Activated CD4-positive, alpha-beta T cell treated with anti-CD3 and anti-CD28 coated beads for 24 hours (primary cell): ENCODE measurements at places on chromosomes 7 and 10.
A peak's percentile ranks its signal among the peaks of the same experiment; 100 is the strongest.

DNA sequence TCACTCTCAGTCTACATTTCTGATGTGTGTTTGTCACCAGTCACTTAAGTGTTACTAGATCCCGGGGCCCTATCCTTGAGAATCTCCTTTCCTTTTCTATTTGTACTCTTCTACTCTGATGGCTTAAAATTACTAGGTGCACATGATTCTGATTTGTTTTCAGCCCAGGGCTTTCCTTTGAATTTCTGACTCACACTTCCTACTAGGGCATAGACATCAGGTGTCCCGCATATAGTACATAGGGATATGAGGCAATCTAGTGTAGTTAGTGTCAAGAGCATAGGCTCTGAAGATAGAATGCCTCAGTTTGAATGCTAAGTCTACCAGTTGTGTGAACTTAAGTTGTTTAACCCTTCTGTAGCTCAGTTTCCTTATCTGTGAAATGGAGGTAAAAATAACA, 49.4 kb upstream of the LRRN3 start:
- no peak for DNase-seq

GRCh38 chr10:102994531-102995295, 76.6 kb downstream of the CNNM2 start:
- no peak for DNase-seq

- DNase-seq: no peak
Measured at GRCh38 chr10:613271-614138, 76.0 kb downstream of the DIP2C start.

- no peak for DNase-seq
Measured at GRCh38 chr7:30846378-30846777, 65.3 kb upstream of the AQP1 start.

DNA sequence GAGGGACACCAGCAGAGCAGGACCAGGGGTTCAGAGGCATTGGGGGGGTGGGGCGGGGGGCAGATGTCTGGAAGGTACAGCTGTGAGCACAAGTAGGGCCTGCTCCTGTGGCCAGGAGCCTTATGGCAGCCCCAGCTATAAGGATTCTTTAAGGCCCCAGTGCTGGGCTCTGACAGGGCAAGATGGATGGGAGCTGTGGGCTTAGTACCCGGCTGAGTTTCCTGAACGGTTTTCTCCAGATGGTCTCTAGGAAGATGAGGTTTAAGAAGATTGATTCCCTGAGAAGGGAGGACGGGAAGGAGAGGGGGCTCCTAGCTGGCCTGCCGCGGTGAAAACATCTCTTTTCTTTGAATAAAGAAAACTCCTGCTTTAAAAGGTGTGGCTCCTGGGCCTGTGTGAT, 30.1 kb upstream of the COMTD1 start:
- no peak for DNase-seq

DNA sequence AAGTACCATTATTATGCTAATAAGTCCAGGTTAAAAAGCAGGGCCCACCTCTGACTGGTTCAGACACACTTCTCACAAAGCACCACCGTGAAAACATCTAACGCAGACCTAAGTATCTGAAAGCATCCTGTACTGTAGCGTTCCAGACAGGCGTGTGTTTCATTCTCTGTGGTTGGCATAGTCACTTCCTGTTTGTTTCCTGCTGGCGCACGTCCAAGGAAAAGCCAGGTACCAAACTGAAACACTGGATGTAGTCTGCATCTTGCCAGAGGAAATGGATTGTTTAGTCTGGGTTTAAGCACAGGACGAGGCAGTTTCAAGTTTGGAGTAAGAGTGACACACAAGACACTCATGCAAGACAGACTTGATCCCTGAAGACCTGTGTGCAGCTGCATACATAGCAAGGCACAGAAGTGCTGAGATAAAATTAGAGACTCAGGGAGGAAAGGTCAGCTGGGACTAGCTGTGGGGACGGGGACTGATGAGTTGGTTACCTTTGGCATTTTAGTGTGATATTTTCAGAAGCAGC, 23.3 kb downstream of the BPGM start:
- DNase-seq: peak; percentile 48

DNA sequence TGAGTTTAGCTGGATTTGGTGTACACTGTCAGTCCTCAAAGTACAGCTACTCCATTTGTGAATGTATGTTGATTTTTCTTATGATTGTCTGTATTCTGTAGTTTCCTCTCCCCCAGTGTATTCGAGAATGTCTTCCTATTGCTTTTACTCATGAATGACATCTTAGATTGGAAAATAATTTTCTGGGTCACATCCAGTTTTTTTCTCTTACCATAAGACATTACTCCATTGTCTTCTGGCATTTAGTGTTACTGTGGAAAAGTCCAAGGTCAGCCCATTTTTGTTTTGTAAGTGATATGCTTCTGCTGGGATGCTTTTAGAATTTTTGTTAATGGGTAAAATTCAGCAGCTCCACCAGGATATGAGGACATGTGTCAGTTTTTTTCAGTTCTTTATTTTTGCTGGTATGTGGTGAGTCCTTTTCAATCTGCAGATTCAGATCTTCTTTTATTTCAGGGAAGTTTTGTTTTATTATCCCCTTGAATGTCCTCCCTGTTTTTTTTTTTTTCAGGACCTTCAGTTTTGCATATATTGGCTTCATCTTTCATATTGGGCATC, 33.6 kb downstream of the WAC start:
- no peak for DNase-seq

DNA sequence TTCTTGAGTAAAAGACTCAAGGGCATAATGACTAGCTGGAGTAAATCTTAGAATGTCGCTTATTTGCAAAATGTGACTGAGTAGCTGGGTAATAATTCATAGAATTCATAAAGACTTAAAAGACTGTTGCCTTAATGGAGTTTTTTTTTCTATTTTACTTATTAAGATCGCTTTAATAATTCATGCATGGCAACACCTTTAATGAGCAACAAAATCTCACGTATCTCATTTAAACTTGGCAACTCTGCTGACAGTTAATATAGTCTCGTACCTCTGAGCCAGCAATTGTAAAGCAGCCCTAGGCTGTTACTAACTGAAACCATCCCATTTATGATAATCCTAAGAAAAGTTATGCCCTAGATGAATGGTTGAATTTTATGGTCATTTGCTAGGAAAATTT, 87.8 kb upstream of the SLC26A5 start:
- DNase-seq: no peak

- no peak for DNase-seq
Measured at GRCh38 chr10:30172091-30172490, 112.7 kb upstream of the JCAD start.

DNA sequence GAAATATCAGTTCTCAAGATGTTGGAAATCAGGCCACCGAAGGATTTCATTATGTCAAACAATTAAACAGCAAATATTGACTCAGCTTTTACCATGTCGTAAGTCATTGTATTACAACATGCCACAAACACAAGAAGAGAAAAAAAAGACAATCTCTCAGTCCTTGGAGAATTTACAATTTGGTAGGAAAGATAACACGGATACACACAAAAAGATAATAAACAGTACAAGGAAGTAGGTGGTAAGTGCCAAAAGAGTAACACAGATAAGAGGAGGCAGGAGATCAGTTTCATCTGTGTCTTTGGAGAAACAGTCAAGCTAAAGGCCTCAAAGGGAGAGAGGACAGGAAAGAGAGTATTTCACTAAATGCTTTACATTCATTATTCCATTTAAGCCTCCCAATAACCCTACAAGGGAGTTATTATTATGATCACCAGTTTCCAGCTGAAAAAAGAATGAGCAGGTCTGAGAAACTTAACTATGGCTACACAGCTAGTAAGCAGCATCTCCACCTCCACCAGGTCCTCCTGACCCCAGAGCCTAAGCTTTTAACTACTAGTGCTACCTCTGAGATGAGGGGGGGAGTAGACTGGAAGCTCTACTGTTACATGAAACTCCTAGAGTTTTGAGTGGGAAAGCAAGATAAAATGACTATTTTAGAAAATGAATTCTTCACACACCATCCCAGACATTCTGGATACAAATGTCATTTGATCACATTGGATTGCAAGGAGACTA, 13.9 kb upstream of the DNAJC1 start:
- DNase-seq: no peak

GRCh38 chr10:86670290-86670811, 2.0 kb downstream of the LDB3 start:
- DNase-seq: no peak

DNA sequence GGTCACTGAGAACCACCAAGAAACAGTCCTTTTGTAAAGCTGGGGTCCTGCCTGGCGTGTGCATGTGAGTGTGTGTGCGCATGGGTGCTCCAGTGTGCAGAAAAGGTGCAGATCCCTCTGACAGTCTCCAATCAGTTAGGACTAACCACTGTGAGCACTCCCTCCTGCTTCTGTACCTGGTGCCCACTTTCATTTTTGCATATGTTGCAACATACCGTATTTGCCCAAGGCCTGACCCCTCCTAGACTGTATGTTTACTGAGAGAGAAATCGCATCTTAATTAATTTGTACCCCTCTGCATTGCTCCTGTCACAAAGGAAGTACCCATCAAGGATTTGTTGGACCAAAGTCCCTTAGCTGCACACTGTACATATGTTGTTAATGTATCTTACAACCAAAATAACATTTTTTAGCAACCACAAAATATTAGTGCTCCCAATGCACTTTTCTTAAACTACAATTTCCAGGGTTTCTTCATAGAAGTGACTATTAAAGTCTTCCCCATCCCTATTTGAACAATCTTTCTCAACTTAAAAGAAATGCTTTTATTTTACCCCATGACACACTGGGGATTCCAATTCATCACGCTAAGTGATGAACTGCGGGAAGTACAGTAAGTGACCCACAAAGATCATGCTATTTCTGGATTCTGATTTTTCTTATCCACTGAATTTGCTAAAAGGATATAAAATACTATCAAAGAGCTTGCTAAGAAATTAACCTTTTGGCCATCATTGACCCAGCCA, 16.6 kb downstream of the PAXIP1 start:
- no peak for DNase-seq

DNA sequence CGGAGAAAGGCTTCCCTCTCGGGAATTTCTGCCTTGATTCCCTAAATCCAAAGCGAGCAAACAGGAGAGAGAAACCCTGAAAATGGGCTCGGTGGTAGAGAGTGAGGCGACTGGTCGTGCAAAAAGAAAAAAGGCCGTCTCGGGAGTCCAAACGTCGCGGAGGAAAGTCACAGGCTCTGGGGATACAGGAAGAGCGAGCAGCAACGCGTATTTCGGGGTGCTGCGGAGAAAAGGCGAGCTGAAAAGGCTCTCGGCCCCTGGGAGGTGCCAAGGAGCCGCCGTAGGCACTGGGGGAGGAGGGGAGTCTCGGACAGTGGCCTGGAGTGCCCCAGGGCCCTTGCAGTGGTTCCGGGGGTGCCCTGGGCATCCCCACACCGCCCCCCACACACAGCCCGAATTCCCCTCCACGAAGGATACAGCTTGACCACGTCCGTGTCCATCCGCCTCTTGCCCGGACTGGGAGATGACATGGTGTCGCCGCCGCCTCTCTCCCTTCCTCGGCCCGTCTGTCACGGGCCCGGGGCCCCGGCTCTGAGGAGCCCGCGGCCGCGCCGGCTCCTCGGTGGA, 591 bp downstream of the UBE2H start:
- peak; percentile 18 for DNase-seq

DNA sequence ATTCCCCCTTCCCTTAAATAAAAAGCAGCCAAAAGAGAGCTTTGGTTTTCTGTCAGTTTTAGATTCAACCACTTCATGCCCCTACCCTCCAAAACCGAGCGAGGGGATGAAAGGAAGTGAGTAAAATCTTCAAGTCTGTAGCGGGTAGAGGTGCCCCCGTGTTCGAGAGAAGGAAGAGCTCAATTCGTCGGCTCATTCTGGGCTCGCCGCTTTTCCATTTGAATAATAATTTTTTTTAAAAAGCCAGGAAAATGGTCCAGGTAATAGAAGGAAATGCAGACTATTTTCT, 436.2 kb upstream of the GALNT17 start:
- no peak for DNase-seq

- no peak for DNase-seq
Measured at GRCh38 chr7:43328785-43329380, 216.4 kb downstream of the HECW1 start.

GRCh38 chr10:35661236-35661635, 19.1 kb upstream of the FZD8 start:
- DNase-seq: no peak

GRCh38 chr10:63027531-63027930, 105.6 kb upstream of the NRBF2 start:
- no peak for DNase-seq

GRCh38 chr10:108409306-108409705, 1244.8 kb upstream of the SORCS1 start:
- DNase-seq: no peak

DNA sequence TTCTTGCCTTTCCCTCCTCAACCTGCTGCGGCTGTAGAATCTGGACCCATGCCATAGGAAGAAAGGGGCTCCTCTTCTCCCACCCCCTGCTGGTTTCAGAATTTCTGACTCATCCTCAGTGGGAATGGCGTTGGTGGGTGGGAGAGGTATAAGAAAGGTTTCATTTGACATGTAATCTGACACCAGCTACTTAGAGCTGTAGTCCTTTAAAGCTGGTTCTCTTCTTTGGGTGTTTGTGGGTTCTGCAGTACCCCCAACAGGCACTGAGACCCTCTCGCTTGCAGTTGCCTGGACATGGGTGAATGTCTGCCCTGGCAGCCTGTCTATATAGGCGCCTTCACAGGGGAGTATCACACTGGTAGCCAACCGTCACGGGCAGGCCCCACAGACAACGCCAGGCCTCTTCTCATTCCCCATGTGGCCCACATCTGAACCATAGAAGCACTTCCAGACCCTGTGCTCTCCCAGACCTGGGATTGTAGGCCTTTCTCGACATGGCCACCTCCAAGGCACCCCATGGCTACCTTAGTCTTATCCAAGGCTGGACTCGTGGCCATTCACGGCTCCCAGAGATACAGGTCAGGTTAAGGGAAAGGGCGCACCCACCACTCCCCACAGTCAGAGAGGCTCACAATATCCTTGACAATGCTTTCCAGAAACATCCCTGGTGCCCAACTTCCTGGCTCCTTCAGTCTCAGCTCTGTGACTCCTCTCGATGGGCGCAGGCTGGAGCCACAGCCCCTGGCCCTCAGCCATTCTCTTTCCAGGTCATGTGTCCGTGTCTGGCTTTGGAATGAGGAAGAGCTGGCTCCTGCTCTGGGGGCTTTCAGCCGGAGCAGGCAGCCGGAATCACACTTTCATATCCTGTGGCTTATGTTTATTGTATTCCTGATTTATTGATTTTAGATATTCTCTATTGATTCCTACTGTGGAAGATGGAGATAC, 17.5 kb downstream of the ZNF862 start:
- DNase-seq: no peak

GRCh38 chr7:91351374-91351773, 87.1 kb downstream of the FZD1 start:
- DNase-seq: no peak

DNA sequence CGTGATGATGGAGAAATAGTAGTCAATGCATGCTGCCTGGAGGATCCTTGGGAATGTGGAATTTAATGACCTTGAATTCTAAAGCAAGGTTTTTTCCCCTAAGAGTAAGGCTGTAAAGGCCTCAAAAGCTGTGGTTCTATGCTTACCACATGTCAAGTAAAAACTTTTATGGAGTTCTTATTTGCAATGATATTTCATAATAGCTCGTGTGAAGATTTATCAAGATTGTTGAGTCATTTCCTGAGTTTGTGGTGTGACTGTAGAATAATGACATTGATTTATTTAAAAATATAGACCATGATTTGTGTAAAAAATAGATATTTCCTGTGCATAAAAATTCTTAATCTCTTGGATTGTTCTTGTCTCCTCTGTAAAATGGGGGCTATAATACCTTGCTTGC, 67.5 kb upstream of the SORCS1 start:
- no peak for DNase-seq
